ENCODE measurements at places on chromosomes 11 and 22. TPM values are rescaled to one million over a fixed set of nuclear protein-coding genes. Genes with fewer than 3 reads are reported as not detected.

The DERL3 gene
- total RNA-seq: 0.76 TPM

The MS4A15 gene
- total RNA-seq: under 0.01 TPM

The IGSF22 gene
- total RNA-seq: 0.26 TPM

The IL10RA gene
- total RNA-seq: 0.25 TPM

The SLC29A2 gene
- total RNA-seq: 0.77 TPM

The FOLR1 gene
- not detected for total RNA-seq

The TREH gene
- total RNA-seq: not detected

The KRTAP5-8 gene
- total RNA-seq: not detected

The C11orf86 gene
- not detected for total RNA-seq

The MS4A8 gene
- not detected for total RNA-seq

The FGF3 gene
- total RNA-seq: not detected

The TALDO1 gene
- 113 TPM for total RNA-seq

The RGL4 gene
- total RNA-seq: not detected

The NRXN2 gene
- not detected for total RNA-seq

The LBHD1 gene
- total RNA-seq: 1.5 TPM

The CRYAB gene
- 0.13 TPM for total RNA-seq

The C11orf42 gene
- not detected for total RNA-seq

The PANX3 gene
- total RNA-seq: not detected

The CCDC90B gene
- total RNA-seq: 45.9 TPM

The NXF1 gene
- 18.1 TPM for total RNA-seq

The SNX15 gene
- 10.1 TPM for total RNA-seq

The IFITM1 gene
- 1.1 TPM for total RNA-seq

The RFPL1 gene
- total RNA-seq: not detected

The LIF gene
- 0.25 TPM for total RNA-seq

The RCN1 gene
- 170 TPM for total RNA-seq

The OR51E1 gene
- not detected for total RNA-seq

The NCR3LG1 gene
- 0.51 TPM for total RNA-seq

Data from dermis microvascular lymphatic vessel endothelial cell (primary cell).